ENCODE measurements at places on chromosomes 6 and 20. TPM values are rescaled to one million over a fixed set of nuclear protein-coding genes. Genes with fewer than 3 reads are reported as not detected.

Gene TMEM74B
- 4.2 TPM for total RNA-seq

DNA sequence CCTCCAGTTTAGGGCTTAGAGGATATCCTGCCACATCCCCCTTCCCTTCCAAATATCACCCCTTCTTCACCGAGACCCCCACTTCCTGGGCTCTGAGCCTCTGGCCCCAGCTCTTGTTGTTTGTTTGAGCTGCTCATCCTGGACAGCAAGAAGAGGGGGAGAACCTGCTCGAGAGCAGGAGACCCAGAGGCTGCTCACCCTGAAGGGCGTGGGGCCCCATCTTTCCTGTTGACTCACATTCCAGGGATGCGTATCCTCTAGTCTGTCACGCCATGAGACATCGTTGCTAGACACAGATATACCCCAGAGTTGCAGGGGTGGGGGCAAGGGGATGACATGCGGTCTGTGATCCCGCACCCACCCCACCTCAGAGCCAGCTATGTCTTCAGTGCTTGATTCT lies 5.7 kb upstream of the TNXB start:
- H3K4me3 ChIP-seq, result no peak overlapping the region
- H3K27me3 ChIP-seq, result no peaks in the 10 kb centered on the region
- peak; percentile 88 for DNase-seq

- H3K4me1 ChIP-seq, result no peaks in the 10 kb centered on the region
- no peaks in the 10 kb centered on the region for H3K27me3 ChIP-seq
- no peaks in the 10 kb centered on the region for H3K36me3 ChIP-seq
Observed at GRCh38 chr6:40822619-40823018, 216.4 kb downstream of the UNC5CL start.

DNA sequence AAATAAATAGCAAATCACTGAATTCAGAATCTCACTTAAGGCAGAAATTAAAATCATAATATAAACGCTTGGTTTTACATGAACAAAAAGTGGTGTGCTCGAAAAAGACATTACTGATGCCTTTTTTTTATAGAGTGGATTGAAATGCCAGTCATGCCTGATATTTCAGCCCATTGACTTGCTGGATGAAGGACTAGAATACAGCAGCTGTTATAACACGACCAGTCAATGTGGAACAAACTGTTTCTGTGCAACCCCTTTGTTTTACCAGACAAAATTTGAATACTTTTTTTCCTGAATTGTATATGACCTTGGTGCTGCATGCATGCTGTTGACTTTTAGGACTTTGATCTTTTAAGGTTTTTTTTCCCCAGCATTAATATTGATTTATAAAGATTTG lies 150.0 kb downstream of the QKI start:
- no peak for DNase-seq
- H3K4me3 ChIP-seq, result no peak overlapping the region
- peaks cover 31% of the 10 kb centered on the region for H3K36me3 ChIP-seq
- no peak overlapping the region for H3K27ac ChIP-seq
- no peaks in the 10 kb centered on the region for H3K4me1 ChIP-seq
- no peaks in the 10 kb centered on the region for H3K27me3 ChIP-seq

DNA sequence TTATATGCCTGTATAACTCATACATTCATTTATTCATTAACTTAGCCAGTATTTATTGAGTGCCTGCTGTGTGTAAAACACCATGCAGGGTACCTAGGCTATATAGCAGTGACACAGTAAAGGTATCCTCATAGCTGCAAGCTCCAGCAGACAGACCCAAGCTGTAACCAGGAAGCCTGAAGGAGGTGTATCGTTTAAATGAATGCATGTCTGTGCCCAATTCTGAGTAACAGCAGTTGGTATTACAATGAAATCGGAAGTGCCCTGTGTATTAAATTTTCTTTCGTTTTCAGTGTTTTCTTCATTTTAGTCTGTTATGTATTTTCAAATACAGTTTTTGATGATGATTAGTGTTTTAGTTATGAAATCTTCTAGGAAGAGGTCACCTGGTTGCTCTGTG lies 485.8 kb upstream of the SOX4 start:
- no peak overlapping the region for H3K27ac ChIP-seq
- no peak overlapping the region for H3K4me3 ChIP-seq
- H3K36me3 ChIP-seq, result no peaks in the 10 kb centered on the region

DNA sequence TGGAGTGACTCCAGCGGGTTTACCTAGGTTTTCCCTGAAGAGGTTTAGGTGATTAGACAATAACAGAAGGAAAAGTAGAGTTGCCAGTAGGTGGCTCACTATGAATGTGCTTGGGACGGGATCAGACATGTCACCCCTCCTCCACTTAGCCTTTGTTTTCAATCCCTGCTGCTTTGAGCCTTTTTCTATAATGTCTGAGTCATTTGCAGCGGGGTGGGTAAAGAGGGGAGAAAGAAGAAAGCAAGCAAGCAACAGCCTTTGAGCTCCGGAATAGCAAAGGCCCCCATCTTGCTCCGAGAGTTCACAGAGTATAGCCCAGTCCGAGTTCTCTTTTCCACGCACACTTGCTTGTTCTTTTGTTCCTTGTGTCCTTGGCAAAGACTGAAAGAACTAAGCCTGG lies 129.1 kb downstream of the PACRG start:
- H3K36me3 ChIP-seq, result no peaks in the 10 kb centered on the region
- H3K27ac ChIP-seq, result no peak overlapping the region
